ENCODE measurements at places on chromosomes 1 and 21.

- no peak for DNase-seq
Measured at GRCh38 chr1:116763116-116763786, 9.0 kb downstream of the CD2 start.

GRCh38 chr1:118122234-118123004, 62.6 kb downstream of the SPAG17 start:
- DNase-seq: peak; percentile 86

GRCh38 chr1:153438599-153438998, 21.9 kb downstream of the S100A7 start:
- DNase-seq: no peak

GRCh38 chr1:246722720-246723119, 1.5 kb upstream of the SCCPDH start:
- no peak for DNase-seq

DNA sequence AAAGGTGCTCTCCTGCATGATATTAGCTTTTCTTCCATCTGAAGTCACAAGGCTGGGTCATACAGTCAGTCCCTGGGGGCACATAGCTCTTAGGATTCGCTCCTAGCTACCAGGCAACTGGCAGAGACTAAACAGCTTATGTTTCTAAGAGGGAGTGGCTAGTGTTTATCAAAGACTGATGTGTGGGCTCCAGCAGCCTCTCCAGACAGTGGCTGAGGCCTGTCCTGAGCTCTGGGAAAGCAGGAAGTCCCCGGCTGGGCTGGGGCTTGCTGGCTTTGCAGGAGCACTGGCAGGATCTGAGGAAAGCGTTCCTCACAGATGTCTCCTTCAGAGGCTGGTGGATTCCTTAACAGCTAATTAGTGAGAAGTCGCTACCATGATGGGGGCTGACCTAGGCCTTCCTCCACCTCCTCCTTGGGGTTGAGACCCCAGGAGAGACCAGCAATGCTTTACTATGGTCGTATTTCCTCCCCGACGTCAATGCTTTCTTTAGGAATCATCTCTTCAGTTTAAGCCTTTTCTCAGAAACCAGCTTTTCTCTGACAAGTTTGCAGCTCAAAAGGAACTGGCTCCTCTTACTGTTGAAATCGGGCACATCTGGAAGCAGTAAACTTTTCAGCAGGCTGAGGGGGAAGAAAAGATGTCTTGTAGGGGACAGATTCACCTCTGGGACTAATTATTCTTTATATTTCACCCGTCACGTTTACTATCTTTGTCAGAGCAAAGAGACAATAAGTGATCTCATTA, 33.5 kb upstream of the HHAT start:
- peak; percentile 38 for DNase-seq

DNA sequence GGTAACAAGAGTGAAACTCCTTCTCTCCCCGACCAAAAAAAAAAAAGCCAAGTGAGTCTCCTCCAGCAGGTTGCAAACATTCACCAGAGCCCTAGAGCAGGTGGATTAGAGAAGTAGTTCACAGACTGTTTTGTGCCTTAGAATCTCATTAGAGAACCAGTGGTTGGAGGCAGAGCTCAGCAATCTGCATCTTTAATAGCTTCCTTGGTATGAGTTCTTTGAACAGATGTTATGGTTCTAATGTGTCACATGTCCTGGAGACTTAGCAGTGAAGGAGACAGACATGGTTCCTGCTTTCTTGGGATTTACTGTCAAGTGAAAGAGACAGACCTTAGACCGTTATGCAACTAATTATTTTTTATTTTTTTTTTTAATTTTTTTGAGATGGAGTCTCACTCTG, 26.8 kb downstream of the SESN2 start:
- no peak for DNase-seq

- DNase-seq: no peak
Measured at GRCh38 chr1:234675572-234675971, 65.6 kb upstream of the IRF2BP2 start.

- DNase-seq: no peak
Measured at GRCh38 chr1:29811727-29812407, 575.5 kb downstream of the PTPRU start.

GRCh38 chr1:164223378-164223777, 335.6 kb upstream of the PBX1 start:
- DNase-seq: no peak

GRCh38 chr1:86365896-86366295, 30.2 kb downstream of the ODF2L start:
- DNase-seq: no peak

GRCh38 chr1:167770127-167770526, 48.3 kb downstream of the MPZL1 start:
- no peak for DNase-seq

GRCh38 chr1:245750261-245750660, 595.5 kb downstream of the KIF26B start:
- DNase-seq: no peak

GRCh38 chr1:67973051-67973450, 77.4 kb downstream of the DIRAS3 start:
- peak; percentile 13 for DNase-seq

- peak; percentile 30 for DNase-seq
Measured at GRCh38 chr1:232450615-232451014, 179.3 kb downstream of the SIPA1L2 start.

DNA sequence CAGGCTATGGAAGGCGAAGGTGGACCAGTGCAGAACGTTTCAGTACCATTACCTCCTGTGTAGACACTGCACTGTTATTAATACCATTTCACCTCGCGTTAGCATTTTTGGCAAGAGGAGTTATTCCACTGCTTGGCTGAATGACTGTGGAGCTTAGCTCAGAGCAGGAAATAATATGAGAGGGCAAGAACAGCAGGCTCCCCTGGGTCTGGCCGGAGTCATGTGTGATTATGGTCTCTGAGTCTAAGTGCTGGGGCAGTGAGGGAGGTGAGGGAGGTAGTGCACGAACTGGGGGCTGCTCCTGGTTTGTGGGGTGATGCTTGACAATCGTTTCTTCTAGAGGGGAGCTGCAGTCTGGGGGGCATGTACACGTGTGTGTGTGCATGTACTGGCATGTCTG, 82.9 kb downstream of the MDM4 start:
- DNase-seq: no peak

DNA sequence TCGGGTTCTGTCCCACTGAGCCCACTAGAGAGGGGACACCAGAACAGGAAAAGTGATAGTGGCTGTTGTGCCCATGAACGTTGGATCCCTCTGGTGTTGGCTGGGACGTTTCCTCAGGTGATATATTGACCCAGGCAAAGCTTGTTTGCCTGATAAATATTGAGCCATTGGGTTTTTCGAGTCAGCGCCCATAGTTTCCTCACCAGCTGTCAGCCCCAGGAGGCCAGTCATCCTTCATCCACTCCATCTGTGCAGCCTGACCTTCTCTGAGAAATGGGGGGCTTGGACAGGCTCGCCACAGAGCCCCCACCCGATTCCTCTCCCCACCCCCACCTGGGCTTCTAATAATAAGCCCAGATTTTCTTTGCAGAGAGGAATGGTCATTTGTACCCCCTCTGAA, 13.3 kb downstream of the DISP3 start:
- no peak for DNase-seq

- DNase-seq: no peak
Measured at GRCh38 chr1:61581251-61581650, 143.7 kb downstream of the TM2D1 start.

- DNase-seq: no peak
Measured at GRCh38 chr1:173388352-173388751, 88.8 kb upstream of the PRDX6 start.

- no peak for DNase-seq
Measured at GRCh38 chr1:22249928-22250680, 107.2 kb upstream of the WNT4 start.

DNA sequence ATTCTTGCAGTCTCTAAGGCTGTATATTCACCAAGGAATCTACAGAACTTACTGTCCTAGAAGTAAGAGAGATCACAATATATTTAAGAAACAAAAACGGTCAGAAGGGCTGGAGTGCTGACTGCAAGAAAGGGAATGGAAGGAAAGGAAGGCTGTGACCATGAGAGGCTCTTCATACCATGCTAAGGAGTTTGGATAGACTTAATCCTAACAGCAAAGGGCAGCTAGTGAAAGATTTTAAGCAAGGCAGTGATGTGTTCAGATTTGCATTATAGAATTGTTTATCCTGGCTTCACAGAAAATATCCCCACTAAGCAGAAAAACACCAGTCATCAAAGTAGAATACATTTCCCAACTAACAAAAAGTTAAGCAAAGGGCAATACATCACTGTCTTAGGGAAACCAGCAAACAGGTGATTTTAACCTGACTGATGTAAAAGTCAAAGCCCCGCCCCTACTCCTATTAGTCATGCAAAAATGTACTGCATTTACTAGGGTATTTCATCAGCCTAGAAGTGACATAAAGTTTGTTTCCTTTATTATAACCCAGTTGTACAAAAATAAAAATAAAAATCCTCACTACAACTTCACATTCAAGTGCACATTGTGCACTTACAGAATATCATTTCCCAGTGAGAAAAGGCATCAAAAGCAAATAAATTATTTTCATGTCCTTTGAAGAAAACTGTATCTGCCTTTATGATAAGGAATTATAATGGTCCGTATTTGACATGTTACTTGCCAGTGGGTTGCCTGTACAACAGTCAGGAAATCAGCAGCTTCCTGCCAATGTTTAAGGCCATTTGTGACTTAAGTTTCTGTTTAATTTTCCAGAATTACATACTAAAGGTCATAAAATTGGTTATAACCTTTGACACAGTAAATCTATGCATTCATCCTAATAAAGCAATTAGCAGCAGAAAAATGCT, 17.2 kb downstream of the JAK1 start:
- DNase-seq: peak; percentile 32

DNA sequence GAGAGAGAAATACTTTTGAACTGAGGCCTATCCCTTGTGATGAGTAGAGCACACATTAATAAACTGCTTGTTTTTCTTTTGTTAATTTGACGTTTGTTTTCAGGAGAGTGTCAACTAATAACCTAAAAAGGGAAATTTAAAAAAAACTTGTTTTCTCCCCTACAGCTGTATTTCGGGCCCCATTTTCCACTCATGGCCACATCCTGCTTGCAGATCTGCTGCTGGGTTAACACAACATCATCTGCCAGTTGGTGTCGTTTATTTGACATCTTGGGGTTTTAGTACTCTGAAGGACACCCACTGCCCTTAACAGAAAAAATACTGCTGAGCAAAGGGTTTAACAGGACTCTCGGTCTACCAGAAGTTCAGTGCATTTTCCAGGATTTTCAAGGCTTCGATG, 848 bp upstream of the PYHIN1 start:
- DNase-seq: no peak

- DNase-seq: no peak
Measured at GRCh38 chr1:177925006-177925405, 44.9 kb downstream of the SEC16B start.

- no peak for DNase-seq
Measured at GRCh38 chr1:83509301-83509781, 489.6 kb downstream of the TTLL7 start.

GRCh38 chr21:14120091-14120734, 90.5 kb downstream of the LIPI start:
- DNase-seq: peak; percentile 12

DNA sequence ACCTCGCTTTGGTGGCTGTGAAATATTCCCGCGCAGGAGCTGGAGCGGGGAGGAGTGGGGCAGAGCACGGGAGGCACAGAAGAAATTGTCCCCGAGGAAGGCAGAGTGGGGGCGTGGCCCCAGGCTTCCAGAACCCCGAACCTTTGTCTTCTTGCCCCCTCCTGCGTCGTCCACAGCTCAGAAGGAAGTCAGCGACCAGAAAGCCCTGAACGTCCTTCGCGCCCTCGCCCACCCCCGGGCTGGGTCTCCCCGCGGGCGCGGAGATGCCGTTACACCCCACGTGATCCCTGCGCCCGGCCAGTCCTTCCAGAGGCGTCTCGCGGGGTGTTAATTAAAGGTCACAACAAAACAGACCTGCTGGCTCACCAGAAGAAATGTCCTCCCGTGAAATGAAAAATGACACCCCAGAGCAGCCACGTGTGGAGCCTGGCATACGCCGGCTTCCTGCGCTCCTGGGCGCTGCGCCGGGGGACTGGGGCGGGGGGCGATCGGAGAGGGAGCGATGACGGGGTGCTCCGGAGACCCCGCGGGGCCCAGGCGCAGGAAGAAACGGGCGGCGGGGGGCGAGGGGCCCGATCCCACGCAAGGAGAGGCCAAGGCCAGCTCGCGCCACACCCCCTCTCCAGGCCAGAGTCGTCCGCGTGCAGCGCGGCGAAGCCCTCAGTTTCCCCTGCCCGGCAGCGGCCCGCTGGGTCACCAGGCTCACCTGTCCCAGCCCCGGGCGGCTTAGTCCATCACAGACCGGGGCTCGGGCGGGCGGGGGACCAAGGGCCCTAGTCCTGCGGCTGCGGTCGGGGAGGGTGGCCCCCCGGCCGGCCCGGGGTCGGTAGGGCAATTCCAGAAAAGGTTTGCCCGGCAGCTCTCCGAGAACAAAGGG, 995 bp upstream of the KIF26B start:
- peak; percentile 23 for DNase-seq

DNA sequence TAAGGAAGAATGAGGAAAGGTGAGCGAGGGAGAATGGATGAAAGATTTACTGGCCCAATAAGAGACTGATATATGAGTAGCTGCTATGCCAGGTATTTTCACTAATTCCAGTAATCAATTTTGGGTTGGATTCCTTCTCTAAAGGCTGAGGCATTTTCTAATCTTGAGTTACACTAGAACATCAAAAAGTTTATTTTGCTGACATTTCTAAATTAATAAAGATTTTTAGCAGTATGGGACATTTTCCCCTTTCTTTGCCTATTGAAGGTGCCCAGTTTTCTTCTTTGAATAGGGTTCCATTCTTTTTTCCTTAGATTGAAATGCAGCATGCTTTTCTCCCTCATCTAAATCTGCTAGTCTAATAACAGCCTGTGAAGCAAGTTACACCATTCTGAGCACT, 52.9 kb downstream of the ZNHIT6 start:
- DNase-seq: no peak

DNA sequence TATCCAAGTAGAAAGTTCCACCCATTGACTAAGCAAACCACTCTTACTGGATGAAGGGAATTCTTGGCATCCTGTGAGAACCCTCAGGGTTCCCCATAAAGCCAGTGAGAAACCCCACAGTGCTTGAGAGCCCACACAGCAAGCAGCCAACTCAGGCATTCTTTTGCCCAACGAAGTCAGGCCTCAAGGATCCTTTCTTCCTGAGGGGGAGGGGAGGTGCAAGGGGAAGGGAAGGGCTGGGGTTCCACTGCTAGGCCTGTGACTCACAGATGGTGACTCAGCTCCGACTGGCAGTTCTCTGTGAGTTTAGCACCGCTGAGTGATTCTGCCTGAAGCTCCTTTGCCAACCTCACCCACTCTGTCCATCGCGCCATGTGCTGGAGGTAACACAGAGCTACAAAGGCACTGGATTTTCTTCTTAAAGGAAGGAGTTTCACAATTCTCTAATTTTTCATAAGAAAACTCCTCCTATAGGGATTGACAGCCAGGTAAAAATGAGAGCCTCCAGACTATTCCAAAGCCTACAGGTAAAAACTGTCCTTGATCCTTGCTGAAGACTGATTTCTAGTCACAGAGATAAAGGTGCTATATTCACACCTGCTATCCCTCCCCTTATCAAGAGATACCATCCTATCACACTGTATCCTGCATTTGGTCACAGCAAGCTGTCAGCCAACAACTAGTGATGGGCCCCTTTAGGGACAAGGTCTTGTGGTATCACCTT, 4.8 kb downstream of the ENO1 start:
- DNase-seq: peak; percentile 100

Measured in EL (cell line).